ENCODE measurements at places on chromosomes 7 and 10.

DNA sequence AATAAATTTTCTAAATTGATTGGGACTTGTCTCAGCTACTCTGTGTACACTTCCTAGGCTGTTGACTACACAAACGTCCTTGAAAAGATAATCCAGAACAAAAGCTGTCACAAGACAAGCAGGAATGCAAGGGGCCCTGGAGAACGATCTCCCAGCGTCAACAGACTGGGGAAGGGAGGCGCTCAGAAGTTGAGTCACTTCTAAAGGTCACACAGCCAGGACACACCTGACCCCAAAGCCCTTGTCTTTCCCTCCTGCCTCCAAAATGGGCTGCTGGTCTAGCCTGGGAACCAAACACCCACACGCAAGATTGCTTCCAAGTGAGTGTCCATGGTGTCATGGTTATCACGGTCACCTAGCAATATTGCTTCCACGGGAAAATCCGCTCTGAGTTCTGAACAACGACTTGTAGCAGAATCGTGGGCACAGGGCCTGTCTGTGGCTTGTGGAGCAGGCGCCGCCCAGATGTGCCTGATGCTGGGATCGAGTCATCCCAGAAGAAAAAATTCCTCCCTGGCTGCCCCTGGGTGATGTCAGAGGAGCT, 49.8 kb downstream of the SPOCK2 start:
- DNase-seq: no peak

DNA sequence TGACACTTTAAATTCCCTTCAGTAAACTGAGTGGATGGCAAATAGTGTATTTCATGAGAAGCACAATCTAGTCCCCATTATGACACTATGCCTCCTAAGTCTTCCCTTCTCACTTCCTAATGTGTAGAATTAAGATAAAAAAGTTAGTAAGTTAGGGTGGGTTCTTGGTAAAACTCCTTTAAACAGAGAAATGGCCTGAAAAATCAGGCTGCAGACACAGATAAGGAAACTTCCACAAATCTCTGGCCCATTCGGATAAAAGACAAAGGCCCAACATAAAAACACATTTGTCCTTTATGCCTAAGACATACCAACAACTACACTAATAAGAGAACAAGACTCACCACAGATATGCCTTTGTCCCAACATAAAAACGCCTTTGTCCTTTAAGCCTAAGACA, 21.5 kb downstream of the AKR1C8 start:
- DNase-seq: no peak

- no peak for DNase-seq
Measured at GRCh38 chr10:44510379-44511115, 125.7 kb upstream of the CXCL12 start.

DNA sequence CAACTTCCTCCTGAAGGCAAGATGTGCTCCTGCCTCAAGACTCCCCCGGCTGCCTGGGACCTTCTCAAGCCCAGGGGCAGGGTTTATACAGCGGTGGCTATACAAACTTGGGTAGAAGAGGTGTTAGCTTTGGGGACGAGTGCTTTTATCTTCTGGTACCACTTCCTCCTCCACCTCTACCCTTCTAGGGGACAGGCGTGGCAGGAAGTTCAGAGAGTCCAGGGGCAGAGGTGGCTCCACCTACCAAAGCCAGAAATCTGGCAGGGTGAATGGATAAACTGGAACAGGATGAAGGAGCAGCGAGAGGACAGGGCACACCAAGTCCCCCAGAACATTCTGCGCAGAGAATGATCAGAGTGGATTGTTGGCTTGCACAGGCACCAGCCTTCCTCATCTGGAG, 24.0 kb upstream of the TM9SF3 start:
- DNase-seq: no peak

DNA sequence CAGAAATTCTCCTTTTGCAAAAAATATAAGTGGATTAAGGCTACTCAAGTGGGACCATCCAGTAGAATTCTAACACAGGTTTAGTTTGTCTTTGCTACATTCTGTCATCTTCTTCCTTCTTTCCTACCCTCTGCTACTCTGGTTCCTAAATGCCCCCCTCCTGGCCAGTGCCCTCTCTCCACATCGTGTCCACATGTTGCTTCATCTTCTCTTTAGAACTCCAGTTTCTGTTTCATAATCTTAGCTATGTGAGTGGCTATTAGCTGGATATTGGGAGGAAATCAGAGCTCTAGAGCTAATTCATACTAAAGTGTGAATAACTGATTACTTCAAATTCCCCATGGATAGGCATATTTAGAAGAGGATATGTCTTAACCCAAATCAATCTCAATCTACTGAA, 528.5 kb downstream of the LRMDA start:
- no peak for DNase-seq

DNA sequence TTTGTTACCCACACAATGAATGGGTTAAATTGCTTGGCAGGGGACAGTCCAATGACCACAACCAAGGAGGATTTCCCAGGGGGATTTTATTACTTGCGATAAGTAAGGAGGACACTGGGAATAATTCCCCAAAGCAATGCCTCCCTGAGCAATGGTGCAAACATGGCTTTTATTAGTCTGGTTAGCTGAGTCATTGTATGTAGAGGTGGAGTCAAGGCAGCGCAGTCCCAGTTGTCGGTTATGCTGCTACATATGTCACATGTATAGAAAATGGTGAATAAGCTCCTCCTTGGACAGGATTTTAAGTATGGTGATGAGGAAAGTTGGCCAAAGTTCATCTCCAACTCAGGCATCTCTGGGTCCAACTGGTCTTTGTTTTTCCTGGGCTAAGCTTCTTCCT, 3.9 kb upstream of the TRIM4 start:
- no peak for DNase-seq

DNA sequence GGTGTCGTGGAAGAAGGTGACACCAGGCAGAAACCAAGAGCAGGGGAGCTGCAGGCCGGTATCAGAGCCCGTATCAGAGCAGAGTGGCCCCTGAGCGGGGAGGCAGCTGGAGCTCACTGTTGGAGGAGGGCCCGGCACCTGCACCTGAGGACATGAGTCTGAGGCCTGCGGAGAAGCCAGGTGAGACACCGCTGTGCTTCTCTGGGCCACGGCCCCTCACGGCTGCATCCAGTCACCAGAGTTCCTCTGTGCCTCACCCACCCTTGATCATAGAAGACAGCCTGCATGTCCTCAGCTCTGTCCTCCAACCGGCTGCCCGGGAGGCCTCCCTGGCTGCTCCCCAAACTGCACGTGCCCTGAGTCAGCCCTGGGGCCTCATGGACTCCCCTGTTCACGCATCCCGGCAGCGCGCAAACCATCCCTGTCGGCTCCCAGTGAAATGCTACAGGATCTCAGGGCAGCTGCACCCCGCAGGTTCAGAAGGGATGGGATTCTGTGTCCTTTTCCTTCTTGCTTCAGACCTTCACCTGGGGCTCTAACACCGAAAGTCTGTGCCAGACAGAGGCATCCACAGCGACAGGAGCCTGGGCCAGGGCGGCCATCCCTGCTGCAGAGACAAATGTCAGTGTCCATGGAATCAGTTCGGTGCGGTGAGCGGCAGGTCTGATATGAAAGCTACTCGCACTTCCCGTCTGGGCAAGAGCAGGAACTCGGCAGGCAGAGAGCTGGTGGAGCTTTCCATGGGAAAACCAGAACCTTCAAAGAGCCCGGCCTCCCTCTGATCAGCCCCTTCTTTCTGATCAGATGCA, 111.9 kb upstream of the FAM20C start:
- no peak for DNase-seq
